ENCODE measurements at places on chromosomes 1 and 21.

DNA sequence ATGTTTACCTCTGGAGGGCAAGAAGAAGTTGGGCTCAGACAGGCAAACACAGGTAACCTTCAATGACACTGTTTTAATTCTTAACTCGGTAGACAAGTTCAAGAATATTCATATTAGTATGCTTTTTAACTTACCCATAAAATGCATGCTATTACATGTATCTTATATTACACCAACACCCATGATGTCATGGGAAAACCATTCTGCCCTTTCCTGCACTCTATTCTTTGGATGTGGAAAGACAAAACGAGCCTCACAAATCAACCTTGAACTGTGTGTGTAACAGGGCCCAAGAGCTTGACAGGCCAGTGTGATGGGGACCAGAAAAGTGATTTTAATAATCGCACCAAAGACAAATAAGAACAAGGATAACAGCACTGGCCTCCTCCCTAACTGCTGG is 22.6 kb upstream of the RAP1GAP start:
- no peak for DNase-seq

DNA sequence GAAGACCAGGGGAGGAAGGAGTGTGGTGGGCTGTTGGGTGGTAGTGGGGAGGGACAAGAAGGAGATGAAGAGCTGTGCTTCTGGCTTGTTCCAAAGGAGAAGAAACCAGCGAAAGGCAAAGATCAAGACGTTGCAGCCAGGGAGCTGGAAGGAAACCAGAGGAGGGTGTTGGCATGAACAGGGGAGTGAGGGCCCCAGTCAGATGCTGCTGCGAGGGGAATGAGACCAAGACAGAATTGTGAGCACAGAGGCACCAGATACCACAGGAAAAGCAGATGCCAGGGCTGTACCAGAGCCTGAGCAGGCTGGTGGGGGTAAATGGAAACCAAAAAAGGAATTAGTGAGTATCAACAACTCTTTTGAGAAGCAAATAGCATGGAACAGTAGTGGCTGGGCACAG is 6.0 kb downstream of the LAD1 start:
- no peak for DNase-seq

DNA sequence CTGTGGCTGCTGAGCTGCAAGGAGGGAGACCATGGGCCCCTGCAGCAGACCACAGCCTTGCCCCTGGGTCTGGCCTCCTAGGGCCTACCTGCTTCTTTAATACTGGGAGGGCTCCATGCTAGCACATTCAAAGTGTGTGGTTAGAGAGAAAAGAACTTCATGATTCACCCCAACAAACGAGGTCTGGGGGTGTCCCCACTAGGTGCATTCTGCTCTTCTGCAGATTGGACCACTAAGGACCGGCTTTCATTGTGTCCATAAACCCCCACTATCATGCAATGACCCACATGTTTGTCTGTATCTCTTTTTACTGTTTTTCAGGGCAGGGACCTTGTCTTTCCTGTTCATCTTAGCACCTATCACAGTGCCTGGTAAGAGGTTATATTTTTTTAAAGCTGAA is 185.4 kb downstream of the OMA1 start:
- DNase-seq = no peak

DNA sequence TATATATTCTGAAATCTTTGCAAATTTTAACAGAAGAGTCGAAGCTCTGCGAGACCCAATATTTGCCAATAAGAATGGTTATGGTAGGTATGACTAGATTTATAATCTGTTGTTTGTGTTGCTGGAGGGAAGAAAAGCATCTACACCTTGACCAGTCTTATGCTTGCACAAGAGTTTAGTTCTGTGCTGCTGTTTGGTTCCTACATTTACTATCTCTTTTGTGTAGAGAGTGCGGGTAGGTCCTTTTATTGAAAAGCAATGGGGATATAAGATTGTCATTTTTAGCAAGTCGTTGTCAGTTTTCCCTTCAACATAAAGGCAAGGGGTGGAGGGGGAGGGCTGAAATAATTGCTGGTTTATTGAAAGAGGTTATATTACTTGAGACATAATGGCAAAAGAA is 396 bp downstream of the ELAVL4 start:
- no peak for DNase-seq

DNA sequence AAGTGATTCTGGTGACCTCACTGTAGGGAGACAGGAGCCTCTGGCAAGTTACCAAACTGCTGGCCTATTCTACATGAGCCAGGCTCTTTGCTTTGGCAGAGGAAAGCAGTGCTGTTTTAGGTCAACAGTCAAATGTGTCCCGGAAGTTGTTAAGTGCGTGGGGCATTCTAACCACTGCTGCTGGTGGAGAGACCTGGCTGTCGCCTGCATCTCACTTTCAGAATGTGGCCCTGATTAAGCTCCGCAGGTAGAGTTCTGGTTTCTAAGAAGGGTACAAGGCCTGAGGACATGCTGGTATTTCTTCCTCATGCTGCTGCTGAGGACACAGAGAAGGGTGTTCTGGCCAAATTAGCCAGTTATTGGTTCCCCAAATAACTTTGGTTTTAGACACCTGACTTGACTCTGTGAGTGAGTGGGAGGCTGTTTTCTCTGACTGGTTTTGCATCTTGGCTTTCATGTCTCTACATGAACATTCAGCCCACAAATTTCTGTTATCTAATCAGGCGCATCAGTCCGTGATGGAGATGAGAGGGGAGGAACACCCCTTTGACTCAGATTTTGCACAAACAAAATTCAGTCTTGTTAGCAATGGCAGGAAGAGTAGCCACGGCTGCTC is 120.8 kb downstream of the LMO4 start:
- DNase-seq = peak; percentile 5

DNA sequence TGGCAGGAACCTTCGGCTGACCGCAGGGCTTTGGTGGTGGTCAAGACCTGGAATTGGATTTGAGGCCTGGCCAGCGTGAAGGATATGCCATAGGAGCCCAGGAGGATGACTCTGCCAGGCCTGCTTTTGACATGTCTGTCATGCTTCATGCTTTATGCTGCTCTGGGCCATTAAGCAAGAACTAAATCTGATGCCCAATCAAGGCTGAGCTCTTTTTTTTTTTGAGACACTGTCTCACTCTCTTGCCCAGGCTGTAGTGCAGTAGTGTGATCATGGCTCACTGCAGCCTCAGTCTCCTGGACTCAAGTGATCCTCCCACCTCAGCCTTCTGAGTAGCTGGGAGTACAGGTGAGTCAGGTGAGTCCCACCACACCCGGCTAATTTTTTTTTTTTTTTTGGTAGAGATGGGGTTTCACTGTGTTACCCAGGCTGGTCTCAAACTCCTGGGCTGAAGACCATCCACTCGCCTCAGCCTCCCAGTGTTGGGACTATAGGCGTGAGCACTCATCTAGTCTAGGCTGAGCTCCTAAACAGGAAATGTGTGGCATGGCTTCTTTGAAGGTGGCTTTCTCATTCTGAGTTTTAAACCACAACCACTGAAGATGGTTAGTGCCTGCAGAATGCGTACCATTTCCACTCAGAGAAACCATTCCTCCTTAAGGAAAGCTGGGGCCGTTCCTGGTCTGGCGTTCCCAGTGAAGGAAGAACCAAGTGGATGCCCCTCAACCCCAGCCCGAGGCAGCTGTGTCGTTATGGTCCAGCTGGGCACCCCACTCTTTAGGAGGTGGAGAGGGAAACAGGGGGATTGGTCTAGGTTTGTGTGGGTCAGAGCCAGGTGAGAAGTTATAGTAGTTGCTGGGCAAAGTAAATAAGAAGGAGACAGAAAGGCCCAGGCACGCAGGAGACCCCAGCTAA is 34.2 kb upstream of the ATP5PO start:
- DNase-seq = no peak

- DNase-seq = peak; percentile 1
Observed at GRCh38 chr1:187840557-187840956, 1011.8 kb downstream of the PLA2G4A start.

GRCh38 chr1:13586001-13586400 is 2.4 kb downstream of the PDPN start:
- no peak for DNase-seq

DNA sequence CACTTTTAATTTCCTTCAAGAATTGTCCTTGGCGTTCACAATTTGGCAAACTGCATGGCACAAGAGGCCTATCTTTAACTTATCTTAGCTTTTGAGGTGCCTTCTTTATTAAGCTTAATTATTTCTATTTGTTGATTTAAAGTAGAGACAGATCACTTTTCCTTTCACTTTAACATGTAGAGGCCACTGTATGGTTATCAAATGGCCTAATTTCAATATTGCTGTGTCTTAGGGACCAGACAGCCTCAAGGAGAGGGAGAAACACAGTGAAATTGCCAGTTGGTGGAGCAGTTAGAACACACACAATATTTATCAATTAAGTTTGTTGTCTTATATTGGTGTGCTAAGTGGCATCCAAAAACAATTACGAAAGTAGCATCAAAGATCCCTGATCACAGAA is 1013.9 kb downstream of the KCNT2 start:
- no peak for DNase-seq

- DNase-seq = no peak
Observed at GRCh38 chr1:234093741-234094140, 189.3 kb downstream of the SLC35F3 start.

DNA sequence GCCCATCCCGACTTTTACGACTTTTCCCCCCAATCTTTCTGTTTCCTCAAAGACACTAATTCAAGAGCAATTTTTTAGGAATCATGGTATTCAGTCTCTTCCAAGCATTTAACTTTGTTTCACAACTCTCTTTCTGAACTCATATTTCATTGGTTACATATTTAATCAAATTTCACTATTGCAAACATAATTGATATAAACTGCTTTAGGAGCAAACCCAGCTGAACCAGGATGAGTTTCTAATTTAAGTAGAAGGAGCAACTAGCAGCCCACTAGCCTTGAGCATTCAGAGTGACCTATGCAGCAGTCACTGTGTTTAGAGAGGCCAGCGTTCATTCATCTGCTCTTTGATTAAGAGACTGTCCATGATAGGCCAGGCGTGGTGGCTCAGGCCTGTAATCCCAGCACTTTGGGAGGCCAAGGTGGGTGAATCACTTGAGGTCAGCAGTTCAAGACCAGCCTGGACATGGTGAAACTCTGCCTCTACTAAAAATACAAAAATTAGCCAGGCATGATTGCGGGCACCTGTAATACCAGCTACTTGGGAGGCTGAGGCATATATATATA is 1.8 kb downstream of the CELA2B start:
- DNase-seq = no peak

DNA sequence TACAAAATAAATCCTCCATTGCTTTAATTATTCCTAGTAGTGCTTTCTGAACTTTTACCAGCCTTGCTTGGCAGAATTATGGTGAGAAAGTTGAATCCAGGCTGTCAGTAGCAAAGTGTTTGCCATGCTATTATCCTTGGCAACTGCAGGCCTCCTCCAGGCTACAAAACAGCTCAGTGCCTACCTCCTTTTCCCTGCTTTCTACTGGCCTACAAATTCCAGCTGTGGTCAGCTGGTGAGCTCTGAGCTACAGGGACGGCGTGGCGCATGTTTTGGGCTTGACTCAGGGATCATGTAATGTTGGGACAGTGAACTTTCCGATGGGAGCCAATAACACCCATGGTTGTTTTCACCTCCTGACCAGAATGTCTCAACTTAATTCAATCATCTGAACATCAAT is 456.1 kb upstream of the ADAMTS5 start:
- peak; percentile 97 for DNase-seq

GRCh38 chr1:203534526-203534925 is 40.6 kb downstream of the OPTC start:
- DNase-seq = peak; percentile 100

GRCh38 chr1:997993-998744 is 1.7 kb downstream of the HES4 start:
- no peak for DNase-seq

DNA sequence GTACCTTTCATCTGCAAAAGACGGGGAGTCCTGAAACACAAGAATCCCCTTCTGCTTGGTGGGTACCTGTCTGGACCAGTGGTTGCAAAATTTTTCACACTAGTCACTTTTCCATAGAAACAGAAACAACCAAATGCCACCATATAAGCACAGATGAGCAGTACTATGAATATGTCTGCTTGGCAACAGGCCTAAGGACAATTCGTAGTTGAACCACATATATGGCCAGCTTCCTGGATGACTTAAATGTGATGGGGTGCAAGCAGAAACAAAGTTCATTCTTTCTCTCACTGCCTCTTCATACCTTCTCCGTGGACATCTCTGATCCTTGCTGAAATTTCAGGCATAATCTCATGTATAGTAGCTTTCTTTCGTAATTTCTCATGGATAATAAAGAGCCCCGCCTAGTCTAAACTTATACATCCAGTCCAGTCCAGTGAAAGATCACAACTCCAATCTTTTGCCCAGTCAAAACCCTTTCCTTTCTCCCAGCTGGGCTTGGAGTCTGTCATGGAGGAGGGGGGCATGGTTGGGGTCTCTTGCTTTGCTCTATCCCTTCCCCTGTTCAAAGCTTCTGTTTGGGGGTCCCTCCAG is 7.0 kb downstream of the FCAMR start:
- peak; percentile 16 for DNase-seq

DNA sequence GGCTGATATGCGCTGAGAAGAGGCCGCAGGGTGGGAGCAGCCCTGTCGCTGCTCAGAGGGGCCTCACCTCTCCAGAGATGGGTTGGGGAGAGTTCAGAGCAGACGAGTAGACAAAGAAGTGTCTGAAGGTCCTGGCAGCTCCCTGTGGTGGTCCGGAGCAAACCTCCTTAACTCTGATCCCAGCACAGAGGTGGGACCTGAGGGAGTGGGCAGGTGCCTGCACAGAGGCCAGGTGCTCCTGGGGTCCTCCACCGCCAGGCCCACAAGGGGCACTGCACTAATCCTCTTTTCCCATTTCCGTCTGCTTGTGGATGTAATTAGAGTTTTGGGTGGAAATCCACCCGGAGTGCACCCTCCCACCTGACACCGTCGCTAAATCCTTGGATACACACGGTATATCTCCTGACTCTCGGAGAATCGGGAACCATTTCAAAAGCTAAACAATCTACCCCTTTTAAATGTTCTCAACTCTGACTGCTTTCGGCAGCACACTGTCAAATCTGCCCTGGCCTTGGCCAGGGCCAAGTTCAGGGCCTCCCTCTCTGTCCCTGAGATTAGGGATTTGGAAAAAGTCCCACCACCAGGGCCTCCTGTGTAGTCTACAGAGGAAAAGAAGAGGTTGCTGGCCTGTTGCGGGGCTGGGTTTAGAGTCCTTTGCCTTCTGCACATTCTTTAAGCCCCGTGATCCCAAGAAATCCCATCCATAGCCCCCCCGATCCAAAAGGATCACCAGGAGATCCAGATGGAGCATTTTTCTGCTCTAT is 22.4 kb downstream of the CASZ1 start:
- DNase-seq = no peak

DNA sequence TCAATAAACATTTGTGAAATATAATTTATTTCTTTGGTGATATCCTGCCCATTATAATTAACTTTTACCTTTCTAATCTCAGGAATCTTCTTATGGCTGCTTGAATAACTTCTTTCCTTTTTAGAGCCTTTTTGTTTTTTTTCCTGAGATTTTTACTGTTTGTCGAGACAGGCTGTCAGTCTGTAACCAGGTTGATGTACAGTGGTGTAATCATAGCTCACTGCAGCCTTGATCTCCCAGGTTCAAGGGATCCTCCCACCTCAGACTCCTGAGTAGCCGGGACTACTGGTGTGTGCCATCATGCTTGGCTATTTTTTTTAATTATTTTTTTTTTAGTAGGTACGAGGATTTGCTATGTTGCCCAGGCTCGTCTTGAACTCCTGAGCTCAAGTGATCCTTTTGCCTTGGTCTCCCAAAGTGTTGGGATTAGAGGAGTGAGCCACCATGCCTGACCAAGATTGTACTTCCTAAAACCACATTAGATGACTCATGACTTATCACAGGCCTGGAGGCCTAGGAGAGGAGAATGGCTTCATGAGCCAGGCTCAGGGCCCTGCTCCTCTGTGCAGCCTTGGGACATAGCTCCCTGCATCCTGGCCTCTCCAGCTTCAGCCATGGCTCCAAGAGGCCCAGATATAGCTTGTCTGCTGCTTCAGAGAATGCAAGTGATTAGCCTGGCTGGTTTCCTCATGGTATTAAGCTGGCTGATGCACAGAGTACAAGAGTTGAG is 48.6 kb downstream of the CTH start:
- DNase-seq = peak; percentile 59

Measured in fibroblast of skin of back (primary cell).